Calu3 (cell line): ENCODE measurements at places on chromosomes 2 and 18.

- no peak for DNase-seq
Measured at GRCh38 chr2:120332384-120332783, 13.6 kb upstream of the INHBB start.

DNA sequence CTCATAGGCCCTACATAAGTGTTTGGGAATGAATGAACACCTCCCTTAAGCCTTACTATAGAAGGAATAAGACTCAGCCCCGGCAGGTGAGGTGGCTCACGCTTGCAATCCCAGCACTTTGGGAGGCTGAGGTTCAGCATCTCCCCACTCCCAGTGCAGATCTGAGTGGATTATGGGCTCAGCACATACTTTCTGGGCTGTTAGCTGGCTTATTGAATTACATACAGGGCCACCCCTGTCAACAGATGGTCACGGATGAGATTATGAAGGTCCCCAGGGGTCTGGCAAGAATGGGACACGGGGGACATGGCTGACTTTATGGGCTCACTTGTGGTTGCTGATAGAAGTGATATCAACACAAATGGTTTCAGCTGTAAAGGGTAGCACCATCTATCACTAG lies 322.3 kb downstream of the TSN start:
- DNase-seq: no peak

GRCh38 chr2:125516496-125517109 lies 1139.4 kb upstream of the GYPC start:
- DNase-seq: no peak

DNA sequence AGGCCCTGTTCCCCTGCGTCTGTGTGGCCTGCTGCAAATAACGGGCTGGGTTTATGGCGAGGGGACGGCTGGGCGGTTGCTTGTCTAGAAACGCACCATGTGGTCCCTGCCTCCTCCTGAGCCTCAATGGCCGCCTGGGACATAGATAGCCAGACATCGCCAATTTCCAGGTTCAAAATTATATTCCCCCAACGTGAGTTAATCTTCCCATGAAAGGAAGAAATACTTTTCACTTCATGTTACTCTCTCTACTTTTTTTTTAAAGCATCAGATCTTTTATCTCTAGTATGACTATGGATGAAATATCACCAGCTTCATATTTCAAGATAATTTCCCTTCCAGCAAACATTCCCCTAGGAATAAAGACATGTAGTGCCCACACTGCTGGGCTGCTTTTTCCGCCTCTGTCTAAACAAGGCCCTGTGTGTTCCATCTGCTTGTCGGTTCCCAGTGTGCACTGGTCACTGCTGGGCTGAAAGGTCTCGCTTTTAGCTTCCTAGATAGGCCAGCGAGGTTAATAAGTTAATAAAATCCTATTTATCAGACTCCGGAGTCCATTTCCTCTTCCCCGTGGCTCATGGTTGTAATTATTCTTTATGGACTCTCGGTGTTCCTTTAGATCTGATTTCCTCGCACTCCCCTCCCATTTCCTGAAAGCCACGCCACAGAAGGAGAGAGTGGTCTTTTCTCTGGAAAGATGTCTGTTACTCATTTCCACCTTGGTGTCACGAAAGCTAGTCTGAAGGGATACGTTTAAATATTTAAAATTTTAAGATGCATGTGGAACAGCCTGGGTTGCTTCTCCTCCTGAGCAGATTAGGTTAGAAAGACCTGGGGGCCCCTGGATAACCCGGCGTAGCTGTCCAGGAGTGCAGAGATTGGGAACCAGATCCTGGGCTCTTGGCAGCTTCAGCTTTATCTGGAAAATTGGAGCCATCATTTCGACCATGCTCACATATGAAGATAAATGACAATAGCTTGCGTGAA lies 196.6 kb upstream of the COPS8 start:
- no peak for DNase-seq

DNA sequence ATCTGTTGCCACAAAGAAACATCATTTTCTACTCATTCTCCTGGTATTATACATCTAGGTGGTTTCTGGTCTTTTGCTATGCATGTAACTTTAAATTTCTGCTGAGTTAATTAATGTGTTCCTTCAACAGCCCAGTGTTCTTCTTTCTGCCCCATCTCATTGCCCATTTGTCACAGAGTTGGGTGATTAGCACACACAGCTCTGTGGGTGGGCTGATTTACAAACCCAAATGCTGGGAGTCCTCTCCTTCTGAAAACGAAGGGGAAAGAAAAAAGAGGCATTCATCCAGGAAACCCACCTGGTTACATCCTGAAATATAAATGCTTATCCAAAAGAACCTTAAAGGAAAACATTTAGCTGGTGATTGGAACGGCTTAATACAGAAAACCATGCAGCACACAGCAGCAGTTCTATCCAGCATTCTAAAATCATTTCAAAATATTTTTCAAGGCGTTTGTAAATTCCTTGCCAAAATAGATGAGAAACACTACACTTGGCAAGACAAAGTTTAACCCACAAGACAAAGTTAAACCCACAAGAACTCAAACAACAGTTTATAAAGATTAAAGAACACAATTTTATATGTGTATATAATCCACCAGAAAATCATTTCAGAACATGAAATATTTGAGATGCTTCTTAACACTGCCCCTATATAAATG lies 177.9 kb downstream of the ANTXR1 start:
- DNase-seq: no peak

DNA sequence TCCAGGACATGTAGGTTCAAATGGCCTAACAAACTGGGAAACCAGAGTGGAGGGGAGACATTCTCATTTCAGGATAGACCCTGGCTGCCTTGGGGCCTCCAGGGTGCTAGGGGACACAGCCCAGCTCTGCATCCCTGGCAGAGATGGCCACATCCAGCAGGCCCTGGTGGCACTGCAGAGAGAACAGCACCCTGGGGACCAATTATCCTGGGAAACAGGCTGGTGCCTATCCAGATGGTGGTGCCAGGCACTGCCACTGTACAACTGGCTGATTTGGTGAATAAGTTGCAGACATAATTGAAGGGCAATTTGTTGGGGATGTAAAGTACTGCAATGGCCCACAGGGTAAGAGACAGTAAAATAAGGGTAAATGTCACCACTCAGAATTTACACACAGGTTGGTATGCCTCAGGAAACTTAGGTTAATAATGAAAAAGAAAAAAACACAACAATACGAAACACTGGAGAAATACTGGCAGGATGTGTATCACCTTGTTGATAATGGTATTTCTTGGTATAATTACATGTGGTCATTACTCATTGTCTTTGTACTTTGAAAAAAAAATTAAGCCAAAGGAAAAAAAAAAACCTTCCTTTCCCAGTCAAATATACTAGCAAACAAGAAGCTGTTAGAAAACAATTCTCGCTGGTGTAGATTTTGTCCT lies 12.8 kb upstream of the SFTPB start:
- DNase-seq: no peak

DNA sequence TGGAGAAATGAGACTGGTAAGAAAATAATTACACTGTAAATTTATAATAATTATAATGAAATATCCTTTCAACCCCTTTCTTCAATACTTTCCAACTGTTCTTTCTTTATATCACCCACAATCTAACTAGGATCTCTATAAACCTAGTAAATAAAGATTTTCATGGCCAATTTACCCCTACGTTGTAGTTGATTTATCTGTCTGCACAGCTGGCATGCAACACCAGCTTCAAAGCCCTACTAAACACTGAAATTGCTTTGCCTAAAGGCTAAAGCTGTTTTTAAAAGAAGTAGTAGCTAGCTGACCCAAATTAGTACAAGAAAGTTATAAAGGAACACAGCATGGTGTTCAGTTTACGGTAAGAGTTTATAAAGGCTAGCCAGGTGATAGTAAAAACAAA lies 140.1 kb downstream of the NOL4 start:
- no peak for DNase-seq

DNA sequence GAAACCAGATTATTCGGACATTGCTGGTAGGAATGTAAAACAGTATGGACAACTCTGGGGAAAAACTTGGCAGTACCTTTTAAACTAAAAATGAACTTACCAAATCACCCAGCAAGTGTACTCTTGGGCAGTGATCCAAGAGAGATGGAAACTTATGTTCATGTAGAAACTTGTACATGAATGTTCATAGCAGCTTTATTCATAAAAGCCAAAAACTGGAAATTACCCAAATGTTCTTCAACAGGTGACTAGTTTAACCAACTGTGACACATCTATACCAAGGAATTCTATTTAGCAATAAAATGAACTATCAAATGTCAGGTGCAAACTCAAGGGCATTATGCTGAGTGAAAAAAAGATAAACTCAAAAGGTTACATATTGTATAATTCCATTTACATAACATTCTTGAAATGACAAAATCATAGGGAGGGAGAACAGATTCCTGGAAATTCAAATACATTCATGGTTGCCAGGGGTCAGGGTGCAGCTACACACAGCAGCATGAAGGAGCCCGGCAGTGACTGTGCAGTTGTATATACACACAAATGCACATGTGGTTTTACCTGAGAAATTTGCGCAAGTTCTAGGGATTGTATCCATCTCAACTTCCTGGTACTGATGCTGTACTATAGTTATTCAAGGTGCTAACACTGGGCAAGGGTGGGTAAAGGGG lies 3.5 kb upstream of the RNU4ATAC start:
- DNase-seq: no peak

DNA sequence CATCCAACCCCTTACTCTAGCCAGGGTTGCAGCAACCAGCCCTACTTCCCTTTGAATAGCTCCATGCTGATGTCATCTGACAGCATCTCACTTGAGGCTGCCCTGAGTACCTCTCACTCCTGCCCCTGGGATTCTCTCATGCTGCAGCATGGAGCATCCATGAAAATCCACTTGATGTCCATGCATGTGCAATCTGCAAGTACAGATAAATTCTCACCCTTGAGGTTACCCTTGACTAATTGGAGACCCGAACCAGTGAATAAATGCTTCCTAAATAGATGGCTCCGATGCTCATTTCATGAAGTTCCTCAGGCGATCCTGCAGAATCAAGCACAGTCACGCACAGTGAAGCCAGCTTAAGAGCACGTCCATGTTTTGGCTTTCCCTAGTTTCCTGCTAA lies 298.3 kb downstream of the RBM43 start:
- DNase-seq: no peak

- DNase-seq: no peak
Measured at GRCh38 chr2:64456293-64456692, 2.3 kb downstream of the LGALSL start.

DNA sequence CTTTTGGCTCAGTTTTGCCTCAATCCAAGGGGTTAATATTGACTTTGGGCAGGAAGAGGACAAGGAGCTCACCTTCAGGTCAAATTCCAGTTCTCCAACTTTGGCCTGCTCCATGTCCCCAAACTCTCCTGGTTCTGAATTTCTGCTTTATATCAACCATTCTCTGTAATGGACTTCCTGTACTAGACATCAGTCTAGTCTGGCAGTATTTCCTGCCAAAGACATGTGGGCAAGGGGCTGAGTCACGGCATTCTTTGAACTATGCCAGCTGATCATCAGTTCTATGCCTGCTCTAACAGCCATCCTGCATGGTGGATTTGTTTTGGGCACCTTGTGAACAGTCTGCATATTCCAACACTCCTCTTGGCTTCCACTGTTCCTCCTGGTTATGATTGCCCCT lies 199.4 kb downstream of the ZEB2 start:
- peak; percentile 36 for DNase-seq

DNA sequence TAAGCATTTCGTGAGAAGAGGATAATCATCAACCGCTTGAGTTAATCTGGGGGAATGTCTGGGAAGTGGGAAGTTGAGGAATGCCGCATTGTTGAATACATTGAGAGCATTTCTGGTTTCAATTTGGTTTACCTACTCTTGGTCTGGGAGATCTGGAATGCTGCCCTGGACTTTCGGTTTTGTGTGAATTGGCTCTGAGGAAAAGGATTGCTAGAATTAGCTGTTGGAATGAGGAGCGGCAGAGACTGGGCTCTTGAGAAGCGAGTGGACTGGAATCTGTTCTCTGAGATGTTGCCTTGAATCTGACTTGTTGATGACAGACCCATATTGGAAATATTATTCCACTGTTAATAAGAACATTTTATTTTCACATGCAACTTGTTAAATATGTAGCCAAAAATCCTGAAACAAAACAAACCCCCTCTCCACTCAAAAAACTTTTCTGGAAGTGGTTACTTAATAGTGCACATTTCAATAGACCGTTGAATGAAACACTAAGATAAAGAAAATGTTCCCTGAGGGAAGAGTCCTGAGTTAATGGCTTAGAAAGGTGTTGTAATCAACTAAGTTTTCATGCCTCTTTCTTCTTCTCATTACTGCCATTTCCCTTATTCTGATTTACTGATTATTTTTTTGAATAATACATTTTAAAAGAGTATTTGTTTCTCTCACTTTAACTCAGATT lies 50.8 kb downstream of the PTPRM start:
- no peak for DNase-seq

DNA sequence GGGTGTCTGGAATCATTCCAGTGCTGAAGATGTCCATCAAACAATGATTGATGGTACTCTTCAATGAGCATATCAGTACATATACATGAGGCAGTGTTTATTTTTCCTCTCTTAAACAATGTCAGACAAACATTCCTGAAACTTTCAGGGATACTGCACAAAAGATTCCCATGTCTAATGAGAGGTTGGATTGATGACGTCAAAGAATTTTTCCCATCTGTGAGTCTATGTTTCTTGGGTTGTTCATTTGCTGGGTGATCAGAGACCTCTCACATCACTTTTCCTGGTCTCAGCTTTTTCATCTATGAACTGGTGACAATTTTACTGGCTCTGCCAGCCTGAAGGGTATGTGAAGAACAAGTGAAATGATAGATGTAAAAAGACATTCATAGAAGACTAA lies 325.5 kb downstream of the EN1 start:
- DNase-seq: no peak

DNA sequence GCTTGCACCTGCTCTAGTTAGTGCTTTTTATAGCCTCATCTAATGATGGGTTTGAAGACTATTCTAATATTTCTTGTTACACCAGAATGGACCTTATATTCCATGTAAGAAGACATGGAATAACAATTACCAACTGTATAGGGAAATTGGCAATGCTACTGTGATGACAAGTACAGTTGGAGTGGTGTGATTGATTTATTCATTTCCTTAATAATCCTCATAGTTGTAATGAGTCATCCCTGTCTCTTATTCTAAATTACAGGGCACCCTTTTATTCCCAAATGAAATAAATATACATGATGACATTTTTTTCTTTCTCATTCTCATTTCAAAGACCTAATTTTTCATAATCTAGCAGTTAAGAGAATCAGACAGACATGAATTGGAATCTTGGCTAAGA lies 18.3 kb upstream of the TLK1 start:
- DNase-seq: no peak
